Stimulated activated naive B cell treated with anti-CD40 and anti-IgM and Interleukin-4, amounts not matched to agents 10 μg/mL and 1 μg/mL and 100 μg/mL, for 72 hours (primary cell): ENCODE measurements at places on chromosomes 13 and 19.

DNA sequence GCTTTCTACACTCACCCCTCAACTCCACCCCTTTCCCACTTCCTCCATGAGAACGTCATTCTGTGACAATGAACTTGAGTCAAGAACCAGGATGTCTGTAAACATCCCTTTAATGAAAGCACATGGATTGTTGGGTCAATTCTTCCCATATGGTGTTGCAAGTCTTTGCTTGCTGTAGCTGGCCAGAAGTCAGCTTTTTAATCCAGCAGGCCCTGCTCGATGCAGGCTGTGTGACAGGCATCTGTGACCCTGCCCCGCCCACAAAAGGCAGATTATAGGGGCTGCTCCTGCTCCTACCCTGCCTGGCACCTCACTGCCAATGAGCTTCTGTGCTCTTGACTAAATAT lies 78.0 kb downstream of the STARD13 start:
- no peak for DNase-seq

- DNase-seq = peak; percentile 90
These were observed at the start of gene CCDC124 for GRCh38 chr19:17932485-17933338. Gene CCDC124, plus strand, starts transcription at chr19:17933015. Its CDS starts 3,406 bp downstream, at chr19:17936421.

DNA sequence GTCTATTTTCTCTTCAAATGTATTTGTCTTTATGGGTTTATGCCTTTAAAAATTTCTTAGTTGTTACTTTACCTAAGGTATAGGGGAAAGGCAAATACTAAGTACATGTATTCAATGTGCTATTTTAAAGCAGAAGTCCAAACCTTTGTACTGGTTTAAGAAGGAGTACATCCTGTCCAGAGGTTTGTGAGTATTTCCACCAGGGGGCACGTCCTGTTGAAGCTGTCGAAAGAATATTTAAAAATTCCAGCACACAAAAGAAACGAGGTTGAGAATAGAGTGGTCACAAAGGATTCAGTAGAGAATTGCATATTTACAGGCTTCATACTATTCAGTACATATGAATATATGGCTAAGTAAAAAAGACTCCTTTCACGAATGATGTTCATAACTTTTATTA lies 59.8 kb downstream of the URI1 start:
- no peak for DNase-seq

GRCh38 chr13:31878495-31878894 lies 139.2 kb downstream of the RXFP2 start:
- no peak for DNase-seq

- peak; percentile 2 for DNase-seq
These were observed 5.9 kb downstream of the MTMR6 start for GRCh38 chr13:25281193-25281934.

GRCh38 chr13:47665043-47665442 lies 336.0 kb downstream of the SUCLA2 start:
- DNase-seq = no peak

GRCh38 chr19:43639519-43640423 lies at the start of gene CADM4:
Gene CADM4, minus strand, starts transcription at chr19:43639850. Its CDS starts 60 bp downstream, at chr19:43639790.
- DNase-seq = no peak

DNA sequence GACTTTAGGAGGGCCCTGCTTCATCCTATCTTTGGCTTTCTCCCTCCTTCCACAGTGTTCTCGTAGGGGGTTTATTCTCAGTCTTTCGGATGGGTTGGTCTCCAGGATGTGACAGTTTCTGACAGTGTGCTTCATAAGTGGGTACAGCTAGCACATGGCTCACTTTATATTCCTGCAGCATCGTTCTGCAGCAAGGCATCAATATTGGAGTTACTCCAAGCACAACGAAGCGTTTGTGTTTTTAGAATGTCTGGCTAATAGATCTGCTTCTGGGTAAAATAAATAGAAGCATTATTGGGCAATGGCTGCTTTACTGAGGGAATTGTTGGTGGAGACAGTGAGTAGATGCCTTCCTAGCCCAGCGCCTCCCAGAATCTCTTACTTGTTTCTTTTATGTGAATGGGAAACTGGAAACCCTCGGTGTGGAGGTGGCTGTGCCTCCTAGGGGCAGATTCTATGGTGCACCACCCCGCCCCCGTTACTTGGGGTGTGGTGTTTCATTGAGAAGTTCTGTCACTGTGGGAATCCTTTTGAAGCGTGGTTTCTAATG lies 2.0 kb downstream of the FARP1 start:
- DNase-seq = no peak

DNA sequence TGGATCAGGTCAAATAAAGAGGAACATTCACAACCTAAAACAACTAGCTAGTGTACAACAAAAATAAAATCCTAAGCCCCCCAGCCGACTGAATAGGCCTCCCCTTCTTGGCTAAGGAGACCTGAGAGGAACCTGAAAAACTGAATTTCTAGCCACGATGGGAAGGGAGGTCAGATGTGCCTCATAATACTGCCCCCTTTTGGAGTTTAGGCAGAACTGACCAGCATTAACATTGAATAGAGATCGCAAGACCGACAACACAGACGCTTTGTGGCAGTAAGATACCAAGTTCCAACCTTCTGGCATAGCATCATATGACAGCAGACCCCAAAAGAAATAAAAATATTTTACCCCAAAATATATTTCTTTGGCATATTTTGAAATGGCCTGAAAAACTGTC lies 15.9 kb downstream of the CBY2 start:
- DNase-seq = no peak

GRCh38 chr19:42529248-42529764 lies 1.0 kb upstream of the CEACAM1 start:
- peak; percentile 67 for DNase-seq

DNA sequence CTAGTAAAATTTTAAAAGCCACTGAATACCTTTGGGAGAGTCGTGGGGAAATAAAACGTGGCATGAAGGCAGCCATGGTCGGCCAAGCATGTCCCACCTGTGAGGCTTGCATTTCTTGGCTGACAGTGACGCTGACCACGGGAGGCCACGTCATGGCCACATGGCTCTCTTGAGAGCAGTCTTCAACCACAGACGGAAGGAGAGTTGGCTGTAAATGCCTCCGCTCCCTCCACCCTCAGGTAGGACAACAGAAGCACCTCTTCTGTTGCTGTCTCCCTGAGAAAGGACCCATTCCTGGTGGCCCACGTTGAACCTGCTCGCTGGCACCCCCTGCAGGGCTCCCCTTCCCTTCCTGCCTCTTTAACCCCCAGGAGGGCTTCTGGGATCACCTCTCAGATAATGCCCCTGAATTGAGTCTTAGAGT lies 10.6 kb upstream of the LRRC25 start:
- DNase-seq = peak; percentile 89

DNA sequence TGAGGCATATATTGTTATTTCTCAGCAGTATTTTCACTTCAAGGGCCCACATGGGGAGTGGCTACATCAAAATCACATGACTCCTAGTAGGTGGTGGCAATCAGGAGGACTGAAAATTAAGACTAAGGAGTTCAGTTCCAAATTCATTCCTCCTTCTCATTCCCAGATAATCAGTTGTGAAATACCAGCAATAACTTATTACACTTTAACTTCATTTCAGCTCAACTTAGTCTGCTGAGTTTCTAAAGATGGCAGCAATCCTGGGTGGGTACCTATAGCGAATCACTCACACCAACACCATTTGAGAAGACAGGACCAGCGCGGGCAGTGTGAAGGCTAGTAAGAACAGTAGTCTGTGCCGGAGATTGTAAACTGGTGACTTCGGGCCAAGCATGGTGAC lies 63.9 kb upstream of the SLC10A2 start:
- no peak for DNase-seq

DNA sequence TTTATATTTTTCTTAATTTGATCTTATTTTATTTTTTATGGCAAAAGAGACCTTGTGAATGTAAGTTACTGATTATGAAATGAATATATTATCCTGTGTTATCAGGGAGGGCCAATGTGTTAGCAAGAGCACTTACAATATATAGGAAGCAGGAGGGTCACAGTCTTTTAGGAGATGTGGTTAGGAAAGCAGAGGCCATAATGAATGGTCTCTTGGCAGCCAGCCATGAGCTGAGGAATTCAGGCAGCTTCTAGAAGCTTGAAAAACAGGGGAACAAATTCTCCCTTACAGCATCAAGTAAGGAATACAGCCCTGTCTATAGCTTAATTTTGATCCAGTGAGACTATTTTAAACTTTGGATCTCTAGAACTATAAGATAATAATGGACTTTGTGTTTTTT lies 2374.6 kb downstream of the PCDH9 start:
- DNase-seq = no peak

DNA sequence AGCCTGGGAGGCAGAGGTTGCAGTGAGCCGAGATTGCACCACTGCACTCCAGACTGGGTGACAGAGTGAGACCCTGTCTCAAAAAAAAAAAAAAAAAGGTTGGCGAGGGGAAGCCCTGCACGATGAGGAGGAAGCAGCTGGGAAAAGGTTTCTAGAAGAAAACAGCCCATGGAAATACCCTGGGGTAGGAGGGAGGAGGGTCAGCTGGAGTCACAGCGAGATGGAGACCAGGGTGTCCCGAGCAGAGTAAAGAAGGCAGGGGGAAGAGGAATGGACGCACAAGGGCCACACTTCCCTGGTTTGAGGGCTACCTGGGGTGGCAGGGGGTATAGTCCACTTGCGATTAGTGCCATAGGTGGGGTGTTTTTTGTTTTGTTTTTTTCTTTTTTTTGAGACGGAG lies 6.4 kb downstream of the KANK3 start:
- no peak for DNase-seq

DNA sequence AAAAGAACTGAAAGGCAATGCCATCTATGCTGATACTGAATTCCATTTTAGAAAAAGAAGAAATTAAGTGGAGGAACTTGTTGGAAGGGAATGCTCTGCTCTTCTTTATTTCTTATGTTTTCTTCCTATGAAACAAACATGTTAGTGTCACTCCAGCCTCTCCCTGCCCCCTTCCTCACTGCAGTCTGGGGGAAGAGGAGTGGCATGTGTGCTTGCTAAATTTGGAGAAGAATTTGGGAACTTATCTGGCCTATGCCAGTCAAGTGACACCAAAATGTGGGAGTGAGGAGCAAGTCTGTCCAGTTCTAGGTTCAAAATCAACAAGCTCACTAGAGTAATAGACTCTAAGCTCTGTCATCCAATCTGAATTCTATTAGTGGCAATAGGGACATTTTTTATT lies 214.6 kb downstream of the RBM26 start:
- DNase-seq = no peak

- no peak for DNase-seq
These were observed 1574.4 kb upstream of the PRR20A start for GRCh38 chr13:55566334-55566733.
